ENCODE measurements at places on chromosomes 1 and 21.

DNA sequence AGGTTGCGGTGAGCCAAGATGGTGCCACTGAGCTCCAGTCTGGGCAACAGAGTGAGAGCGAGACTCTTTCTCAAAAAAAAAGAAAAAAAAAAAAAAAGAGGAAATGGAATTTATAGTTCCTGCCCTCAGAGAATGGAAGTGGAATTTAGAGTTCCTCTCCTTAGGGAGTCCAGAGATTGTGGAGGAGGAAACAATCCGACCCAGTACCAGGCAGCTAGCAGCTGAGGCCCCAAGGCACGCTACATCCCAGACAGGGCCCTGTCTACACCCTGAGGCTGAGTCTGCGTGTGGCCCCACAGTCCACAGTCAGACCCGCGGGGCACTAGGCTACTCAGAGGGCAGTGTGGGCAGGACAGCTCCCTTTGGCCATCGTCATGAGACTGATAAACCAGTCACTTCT lies 1.9 kb upstream of the MFN2 start:
- DNase-seq, result no peak

GRCh38 chr1:32997381-32997891 lies 32.8 kb upstream of the RNF19B start:
- no peak for DNase-seq

- DNase-seq, result no peak
These were observed 302.7 kb downstream of the DISC1 start for GRCh38 chr1:231929311-231929710.

DNA sequence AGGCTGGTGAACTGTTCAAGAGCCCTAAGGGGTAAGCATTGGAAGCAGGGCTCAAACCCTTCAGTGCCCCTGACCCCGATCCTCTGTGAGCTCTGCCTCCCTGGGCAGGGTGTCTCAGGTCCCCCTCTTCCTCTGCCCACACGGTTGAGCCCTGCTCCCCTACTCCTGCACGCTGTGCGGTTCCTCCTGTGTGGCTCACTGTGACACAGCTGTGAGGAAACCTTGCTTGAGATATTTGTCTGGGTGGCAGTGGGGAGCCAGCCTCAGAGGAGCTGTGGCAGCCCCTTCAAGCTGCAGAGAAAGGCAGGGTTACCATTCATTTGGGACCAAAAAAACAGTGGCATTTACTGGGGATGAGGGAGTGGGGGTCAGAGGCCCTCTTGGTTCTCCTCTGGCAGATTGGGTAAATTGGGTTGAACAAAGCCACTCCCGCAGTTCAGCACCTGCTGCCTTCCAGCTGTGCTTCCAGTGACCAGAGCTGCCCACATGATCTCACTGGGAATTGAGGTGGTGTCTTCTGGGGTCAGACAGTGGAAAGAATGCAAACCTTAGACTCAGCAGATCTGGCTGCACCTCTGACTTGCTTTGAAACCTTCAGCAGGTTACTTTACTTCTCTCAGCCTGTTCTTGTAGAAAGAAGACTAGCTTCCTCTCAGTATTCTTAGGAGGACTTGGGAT lies 60.6 kb upstream of the CD1D start:
- DNase-seq, result no peak

- DNase-seq, result peak; percentile 2
These were observed 5.3 kb downstream of the TCHH start for GRCh38 chr1:152109998-152110294.

GRCh38 chr21:35478161-35479064 lies 429.3 kb upstream of the RUNX1 start:
- DNase-seq, result no peak

- DNase-seq, result no peak
These were observed 111.4 kb downstream of the HLX start for GRCh38 chr1:220990427-220991339.

- DNase-seq, result no peak
These were observed 88.3 kb downstream of the COL24A1 start for GRCh38 chr1:86068271-86068721.

GRCh38 chr21:38520511-38520910 lies 22.2 kb upstream of the ERG start:
- DNase-seq, result no peak

DNA sequence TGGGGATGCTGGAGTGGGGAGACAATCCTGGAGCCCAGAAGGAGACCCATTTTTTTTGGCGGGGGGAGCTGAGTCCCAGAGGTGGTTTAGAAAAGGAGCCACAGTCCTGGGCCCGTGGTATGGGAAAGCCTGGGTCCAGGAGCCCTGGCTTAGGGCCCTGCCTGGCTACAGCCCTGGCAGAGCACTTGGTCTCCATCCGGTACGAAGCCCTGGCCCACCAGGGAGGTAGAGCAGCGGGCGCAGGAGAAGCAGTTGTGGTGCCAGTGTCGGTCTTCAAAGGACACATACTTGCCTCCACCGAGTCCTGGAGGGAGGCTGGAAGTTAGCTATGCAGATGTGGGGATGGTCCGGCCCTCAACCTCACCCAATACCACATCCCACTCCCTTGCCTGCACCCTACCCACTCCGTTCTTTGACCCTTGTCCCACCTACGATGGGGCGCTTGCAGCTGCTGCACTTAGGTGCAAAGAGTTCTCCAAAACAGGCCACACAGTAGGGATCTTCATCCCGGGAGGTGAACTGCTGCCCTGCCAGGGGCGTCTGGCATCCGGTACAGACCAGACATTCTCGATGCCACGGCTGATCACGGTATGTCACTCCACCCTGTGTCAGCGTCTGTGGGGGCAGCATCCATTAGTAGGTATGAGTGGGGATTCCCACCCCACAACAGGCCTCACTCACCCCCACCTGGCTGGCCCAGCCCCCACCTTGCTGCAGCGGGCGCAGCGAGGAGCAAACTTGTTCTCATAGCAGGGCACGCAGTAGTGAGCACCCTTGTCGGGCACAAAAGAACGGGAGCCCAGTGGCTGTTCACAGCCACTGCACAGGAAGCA lies 7.7 kb upstream of the SF3A3 start:
- no peak for DNase-seq

DNA sequence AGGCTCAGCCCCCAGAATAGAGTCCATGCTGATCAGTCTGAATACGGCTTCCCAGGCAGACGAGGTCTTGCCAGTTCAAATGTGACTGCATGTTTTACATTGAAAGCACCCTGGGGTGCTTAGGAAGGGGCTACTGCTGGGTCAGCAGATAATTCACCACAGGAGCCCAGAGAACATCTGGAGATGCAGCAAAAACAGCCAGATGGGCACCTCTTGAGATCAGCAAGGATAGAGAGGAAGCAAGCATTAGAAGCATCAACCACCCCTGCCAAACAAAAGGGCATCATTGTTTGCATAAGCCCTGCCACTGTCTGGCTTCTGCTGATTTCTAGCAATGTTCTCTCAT lies 403.1 kb downstream of the RRAGC start:
- no peak for DNase-seq

DNA sequence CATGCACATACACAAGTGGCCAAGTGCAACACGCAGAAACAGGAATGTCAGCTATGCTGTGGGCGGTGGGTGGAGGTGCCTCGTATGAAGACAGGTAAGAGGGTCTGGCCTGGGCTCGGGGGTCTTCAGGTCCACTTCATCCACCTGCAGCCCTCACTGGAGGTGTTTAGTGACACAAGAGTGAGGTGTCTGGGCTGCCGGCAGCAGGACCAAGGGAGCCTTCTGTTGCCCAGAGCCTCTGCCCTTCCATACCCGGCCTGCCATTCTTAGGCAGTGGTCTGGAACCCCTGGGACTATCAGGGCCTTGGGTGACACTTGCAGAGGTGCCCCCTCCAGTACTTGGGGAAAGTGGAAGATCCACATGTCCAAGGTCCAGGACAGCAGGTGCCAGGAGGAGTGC lies 21.7 kb upstream of the ACTRT2 start:
- no peak for DNase-seq

DNA sequence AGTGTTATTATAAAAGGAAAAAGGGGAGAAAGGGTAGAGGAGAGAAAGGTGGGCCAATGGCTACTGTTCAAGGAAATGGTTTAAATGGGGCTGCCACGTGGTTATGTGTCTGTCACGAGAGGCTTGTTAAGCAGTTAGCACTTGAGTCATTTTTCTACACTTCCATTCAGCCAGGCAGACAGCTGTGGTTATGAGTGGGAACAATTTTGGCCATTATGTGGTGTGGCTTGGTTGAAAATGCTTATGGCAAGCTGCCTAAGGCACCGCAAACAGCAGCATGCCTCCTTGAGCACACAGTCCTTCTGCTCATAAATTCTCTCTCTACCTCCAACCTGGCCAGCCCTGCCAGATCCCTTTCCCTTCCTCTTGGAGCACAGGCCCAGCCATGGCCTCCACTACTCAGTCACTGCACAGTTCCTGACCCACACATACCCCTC lies 3.2 kb upstream of the SRM start:
- DNase-seq, result no peak

- DNase-seq, result no peak
These were observed 89.1 kb downstream of the BCAR3 start for GRCh38 chr1:93592551-93592949.

GRCh38 chr1:229563701-229564100 lies 5.2 kb upstream of the ABCB10 start:
- DNase-seq, result no peak

DNA sequence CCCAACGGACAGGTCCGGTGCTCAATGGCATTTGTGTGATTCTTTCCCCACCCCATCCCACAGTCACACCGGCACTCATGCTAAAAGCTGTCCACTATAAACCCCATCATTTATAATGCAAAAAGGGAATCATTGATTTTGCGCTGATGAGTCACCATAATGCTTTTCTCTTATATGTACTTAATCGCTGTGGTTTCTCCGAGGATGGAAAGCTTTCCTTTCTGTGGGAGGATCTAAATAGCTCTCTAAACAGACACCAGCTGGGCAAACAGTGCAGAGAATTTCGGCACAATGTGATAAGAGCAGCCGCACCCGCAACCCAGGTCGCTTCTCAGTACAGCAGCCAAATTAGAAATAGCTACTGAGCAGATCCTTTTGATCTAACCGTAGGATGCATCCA lies 85.6 kb downstream of the SETD4 start:
- no peak for DNase-seq

- DNase-seq, result no peak
These were observed 11.9 kb upstream of the MRPL55 start for GRCh38 chr1:228120857-228121489.

GRCh38 chr1:192958871-192959270 lies 100.3 kb downstream of the UCHL5 start:
- DNase-seq, result no peak

DNA sequence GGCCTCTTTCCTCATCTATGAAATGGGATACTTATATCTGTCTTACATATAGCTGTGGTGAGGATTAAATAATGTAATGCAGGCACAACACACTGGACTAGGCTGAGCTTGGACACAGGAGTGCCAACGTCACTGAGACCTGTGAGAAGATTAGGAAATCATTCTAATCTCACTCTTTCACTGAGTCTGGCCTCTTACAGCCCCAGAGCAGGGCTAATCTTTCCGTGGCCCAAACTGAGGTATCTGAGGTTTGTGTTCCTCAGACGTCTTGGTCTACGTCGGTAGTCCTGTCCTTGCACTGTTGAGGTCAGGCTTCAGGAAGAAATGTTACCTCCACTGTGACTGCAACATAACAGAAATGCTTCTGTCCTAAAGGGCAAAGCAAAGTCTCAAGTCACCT lies 22.6 kb upstream of the A3GALT2 start:
- DNase-seq, result no peak

GRCh38 chr1:29827237-29827750 lies 591.0 kb downstream of the PTPRU start:
- DNase-seq, result no peak

DNA sequence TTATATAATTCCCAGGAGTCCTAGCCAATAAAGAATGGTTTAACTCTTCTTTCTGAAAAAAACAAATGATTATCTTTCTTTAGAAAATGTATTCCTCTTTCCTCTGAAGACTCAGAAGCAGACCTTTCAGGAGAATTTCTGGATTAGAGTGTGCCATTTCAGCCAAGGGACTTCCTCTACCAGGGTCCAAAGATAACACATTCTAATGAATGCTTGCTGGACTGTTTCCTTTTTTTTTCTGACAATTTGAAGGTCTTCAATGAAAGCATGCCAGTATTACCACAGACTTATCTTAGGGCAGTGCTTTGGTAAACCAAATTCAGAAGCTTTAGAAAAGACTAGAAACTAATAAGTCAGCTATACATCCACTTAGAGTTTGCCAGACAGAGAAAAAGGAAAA lies 80.5 kb downstream of the RERE start:
- no peak for DNase-seq

- DNase-seq, result no peak
These were observed 42.4 kb downstream of the CHD5 start for GRCh38 chr1:6137758-6138157.

DNA sequence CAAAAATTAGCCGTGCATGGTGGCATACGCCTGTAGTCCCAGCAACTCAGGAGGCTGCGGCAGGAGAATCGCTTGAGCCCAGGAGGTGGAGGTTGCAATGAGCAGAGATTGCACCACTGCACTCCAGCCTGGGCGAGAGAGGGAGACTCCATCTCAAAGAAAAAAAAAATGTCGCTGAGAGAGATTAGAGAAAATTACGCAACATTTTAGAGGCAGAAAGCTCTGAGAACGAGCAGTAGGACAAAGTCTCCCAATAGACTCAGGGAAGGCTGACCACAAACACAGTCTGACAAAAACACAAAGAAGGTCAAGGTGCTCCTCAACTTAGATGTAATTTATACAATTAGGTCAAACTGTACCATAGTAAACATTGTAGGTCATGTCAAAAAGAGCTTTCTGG lies 367.6 kb upstream of the ZRANB2 start:
- no peak for DNase-seq

DNA sequence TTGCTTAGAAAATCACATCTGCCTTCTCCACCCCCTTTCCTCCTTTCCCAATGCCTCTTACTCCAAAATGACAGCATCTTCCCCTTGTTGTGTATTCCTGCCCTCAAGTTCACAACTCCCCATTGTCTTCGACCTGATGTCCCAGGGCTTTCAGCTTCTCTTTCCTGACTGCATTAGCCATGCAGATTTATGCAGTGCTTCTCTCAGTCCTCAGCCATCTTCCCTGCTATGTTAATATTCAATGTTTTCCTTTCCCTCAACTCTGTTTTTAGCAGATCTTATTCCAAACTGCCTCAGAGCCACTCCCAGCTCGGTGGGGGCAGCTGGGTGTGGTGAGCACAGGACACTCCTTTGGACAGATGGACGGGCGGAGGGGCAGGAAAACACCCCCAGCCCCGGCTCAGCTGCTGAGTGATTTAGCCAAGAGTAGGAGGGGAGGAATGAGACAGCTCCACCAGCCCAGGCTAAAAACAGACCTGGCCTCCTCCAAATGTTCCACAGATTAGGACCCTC lies 71.0 kb downstream of the CD2 start:
- DNase-seq, result no peak

- no peak for DNase-seq
These were observed 79.7 kb upstream of the RAB4A start for GRCh38 chr1:229191066-229191674.
